ENCODE measurements at places on chromosomes 4 and X. TPM values are rescaled to one million over a fixed set of nuclear protein-coding genes. Genes with fewer than 3 reads are reported as not detected.

CTAG1A gene
- total RNA-seq, result not detected

PLS3 gene
- total RNA-seq, result 64.6 TPM

ASB9 gene
- 1.0 TPM for total RNA-seq

REELD1 gene
- total RNA-seq, result 0.73 TPM

RPL39 gene
- total RNA-seq, result 9,033 TPM

GRCh38 chrX:100263650-100264049, 146.4 kb downstream of the PCDH19 start:
- no peak overlapping the region for H3K27ac ChIP-seq
- H3K4me3 ChIP-seq, result no peak overlapping the region
- no peak for DNase-seq
- no peaks in the 10 kb centered on the region for H3K4me1 ChIP-seq

- DNase-seq, result no peak
- H3K4me1 ChIP-seq, result no peaks in the 10 kb centered on the region
- no peaks in the 10 kb centered on the region for H3K36me3 ChIP-seq
- H3K27me3 ChIP-seq, result no peaks in the 10 kb centered on the region
Observed at GRCh38 chr4:97646997-97647396, 496.3 kb downstream of the STPG2 start.

GRCh38 chrX:109890300-109890699, 112.6 kb upstream of the TMEM164 start:
- H3K27me3 ChIP-seq, result no peaks in the 10 kb centered on the region
- H3K27ac ChIP-seq, result no peak overlapping the region
- no peaks in the 10 kb centered on the region for H3K36me3 ChIP-seq
- no peak overlapping the region for H3K4me3 ChIP-seq
- no peak for DNase-seq
- H3K4me1 ChIP-seq, result no peaks in the 10 kb centered on the region

- no peak overlapping the region for H3K27ac ChIP-seq
- no peak for DNase-seq
- no peaks in the 10 kb centered on the region for H3K4me1 ChIP-seq
- H3K27me3 ChIP-seq, result no peaks in the 10 kb centered on the region
- H3K36me3 ChIP-seq, result no peaks in the 10 kb centered on the region
Observed at GRCh38 chr4:60945641-60946040, 254.5 kb upstream of the ADGRL3 start.
